ENCODE measurements at places on chromosomes 6 and 20.

- DNase-seq: no peak
Observed at GRCh38 chr6:220312-220711, 72.0 kb upstream of the DUSP22 start.

- no peak for DNase-seq
Observed at GRCh38 chr6:126880964-126881363, 237.5 kb upstream of the RSPO3 start.

DNA sequence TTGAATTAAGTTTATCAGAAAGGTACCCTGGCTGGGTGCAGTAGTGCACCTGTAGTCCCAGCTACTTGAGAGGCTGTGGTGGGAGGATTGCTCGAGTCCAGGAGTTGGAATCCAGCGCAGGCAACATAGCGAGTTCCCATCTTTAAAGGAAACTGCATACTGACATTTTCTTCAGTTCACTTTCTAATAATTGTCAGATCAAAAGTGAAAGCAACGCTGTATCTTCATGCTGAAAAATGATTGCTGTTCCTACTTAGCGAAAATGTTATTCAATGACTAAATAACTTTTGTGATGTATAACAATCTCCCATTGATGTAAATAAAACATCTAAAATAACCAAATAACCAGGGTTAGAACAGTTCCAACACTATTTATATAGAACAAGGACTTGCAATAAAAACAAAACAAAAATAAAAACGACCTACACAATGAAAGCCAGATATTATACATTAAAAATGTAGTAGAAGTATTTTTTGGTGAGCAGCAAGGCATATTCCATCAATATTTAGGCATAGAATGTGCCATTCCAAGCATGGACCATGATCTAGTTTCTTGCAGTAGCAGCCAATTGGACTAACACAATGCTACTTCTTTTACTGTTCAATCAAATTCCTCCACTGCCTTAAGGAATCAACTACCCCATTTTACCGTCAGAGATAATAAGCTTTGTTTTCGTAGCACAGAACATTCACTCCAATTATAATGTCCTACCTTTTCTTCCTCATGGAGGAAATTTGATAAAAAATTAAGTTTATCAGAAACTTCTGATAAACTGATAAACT lies 1.5 kb downstream of the LATS1 start:
- no peak for DNase-seq

GRCh38 chr6:139240161-139241010 lies 51.4 kb downstream of the TXLNB start:
- DNase-seq: no peak

DNA sequence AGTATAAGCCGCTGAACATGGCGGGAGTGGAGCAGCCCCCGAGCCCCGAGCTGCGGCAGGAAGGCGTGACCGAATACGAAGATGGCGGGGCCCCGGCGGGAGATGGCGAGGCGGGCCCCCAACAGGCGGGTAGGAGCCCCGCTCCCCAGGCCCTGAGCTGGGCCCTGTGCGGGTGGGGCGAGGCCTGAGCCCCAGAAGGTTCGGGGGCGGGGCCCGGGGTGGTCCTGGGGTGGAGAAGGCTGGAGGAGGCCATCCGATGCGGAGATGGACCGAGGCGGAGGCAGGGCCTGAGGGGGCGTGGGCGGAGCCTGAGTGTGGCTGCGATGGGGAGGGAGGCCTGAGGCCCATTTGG lies 7.1 kb downstream of the L3MBTL1 start:
- DNase-seq: no peak

GRCh38 chr20:63773571-63774241 lies 34.1 kb downstream of the SLC2A4RG start:
- no peak for DNase-seq

- DNase-seq: no peak
Observed at GRCh38 chr20:31718952-31719643, 3.6 kb downstream of the BCL2L1 start.

DNA sequence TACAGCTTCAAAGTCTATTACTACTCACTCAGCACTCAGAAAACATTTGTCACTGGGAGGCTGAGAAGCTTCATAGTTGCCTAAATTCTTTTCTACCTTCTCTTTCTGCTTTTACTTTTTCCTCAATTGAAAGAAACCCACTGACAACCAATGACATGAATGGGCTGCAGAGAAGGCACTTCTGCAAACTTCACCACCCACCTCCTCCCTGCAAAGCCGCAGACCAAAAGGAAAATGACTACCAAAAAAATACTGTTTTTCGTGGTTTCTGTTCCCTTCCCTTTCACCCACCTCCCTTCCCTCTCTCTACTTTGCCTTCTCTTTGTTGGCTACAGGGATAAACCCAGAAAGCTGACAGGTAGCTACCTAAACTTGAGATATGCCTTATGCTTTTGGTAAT lies 3.2 kb downstream of the GNAS-AS1 start:
- DNase-seq: no peak

DNA sequence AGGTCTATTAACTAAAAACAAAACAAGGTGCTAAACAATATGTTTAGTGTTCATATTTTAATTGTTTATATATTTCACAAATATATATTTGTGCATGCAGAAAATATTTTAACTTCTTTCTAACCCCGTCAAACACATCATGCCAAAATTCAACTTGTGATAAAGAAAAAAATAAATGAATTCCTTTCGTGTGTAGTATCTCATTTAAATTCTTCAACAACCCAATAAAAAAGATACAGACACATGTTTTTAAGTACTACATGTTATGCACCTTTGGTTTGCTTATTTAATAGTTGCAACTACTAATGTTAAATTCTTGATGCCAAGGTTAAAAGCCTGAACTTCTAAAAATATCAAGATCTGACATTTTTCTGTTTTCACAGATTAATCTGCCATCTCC lies 252.4 kb downstream of the ESR1 start:
- no peak for DNase-seq

DNA sequence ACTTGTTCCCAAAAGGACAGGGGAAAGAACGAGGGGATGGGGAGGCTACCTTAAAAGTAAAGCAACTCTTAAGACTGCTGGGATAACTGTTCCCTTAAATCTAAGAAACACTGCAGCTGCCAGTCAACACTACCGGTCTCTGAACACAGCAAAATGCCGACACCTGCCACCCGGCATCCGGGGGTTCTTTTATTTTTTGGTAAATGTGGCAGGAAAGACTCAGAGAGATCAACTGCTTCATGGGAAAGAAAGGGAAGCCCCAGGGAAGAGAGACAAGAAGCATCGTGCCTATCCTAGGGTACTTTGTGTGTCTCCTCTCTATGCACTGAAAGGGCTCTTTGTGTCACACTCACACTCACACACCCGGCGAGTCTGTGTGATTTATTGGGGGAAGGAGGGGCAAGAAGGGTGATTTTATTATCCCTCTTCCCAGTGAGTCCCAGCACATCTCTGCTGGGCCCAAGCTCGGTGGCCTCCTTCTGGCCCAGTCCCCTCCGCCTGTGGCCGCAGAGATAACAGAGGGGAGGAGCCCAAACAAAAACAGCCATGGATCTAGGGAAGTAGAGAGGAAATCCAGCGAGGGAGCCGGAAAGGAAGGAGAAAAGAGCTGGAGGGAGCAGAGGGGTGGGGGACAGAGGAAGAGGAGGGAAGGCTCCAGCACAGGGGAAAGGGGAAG lies 1.4 kb downstream of the FYN start:
- no peak for DNase-seq

- DNase-seq: no peak
Observed at GRCh38 chr6:135145063-135145800, 35.9 kb upstream of the MYB start.

GRCh38 chr6:159170999-159171712 lies 2.0 kb downstream of the FNDC1 start:
- DNase-seq: no peak

GRCh38 chr20:4919047-4919704 lies 82.1 kb downstream of the SLC23A2 start:
- DNase-seq: no peak

- DNase-seq: no peak
Observed at GRCh38 chr6:45684476-45684875, 306.7 kb upstream of the SUPT3H start.

DNA sequence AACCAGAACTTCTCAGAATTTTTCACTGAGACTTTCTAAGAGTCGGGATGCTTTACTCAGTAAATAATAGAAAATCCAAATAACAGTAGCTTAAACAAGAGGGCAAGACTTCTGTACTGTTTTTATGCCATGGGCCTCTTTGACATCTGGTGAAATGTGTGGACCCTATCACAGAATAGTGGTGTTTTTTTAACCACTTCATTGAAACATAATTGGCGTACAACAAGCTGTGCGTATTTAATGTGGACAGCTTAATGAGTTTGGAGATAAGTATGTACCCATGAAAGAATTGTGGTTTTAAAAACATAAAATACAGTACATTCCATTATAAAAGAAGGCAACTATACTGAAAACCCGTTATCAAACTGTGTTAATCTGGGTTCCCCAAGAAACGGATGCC lies 37.7 kb downstream of the PDRG1 start:
- no peak for DNase-seq

- no peak for DNase-seq
Observed at GRCh38 chr20:50445354-50446151, 64.6 kb upstream of the PTPN1 start.

DNA sequence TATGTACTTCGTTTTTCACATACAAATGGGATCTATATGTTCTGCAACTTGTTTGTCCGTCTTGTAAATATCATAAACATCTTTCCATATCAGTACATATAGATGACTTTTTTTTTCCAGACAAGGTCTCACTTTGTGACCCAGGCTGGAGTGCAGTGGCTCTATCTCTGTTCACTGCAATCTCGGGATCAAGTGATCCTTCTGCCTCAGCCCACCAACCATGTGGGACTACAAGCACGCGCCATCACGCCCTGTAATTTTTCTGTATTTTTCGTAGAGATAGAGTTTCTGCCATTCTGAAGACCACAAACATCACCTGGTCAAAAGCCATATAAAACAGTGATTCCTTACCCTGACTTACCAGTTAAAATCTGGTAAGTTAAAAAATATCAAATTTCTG lies 37.7 kb upstream of the SYNCRIP start:
- DNase-seq: no peak

DNA sequence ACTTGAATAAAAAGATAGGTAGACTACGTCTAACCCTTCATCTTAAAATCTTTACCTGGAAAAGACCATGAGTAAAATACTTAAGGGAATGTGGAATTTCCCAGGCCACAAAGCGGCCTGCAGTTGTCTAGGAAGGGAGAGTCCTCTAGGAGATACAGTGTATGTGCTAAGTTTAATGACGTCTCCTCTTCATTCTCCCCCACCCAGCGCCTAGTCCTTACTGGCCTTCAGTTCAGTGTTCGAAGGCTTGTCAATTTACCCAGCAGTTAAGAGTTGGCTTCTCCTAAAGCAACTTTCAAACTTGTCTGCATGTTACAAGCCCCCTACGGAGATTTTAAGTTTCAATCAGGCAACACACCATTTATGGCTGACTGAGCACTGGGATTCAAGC lies 35.2 kb downstream of the HFE start:
- DNase-seq: no peak

- DNase-seq: peak; percentile 23
Observed at GRCh38 chr6:106360989-106361430, 493 bp downstream of the CRYBG1 start.

DNA sequence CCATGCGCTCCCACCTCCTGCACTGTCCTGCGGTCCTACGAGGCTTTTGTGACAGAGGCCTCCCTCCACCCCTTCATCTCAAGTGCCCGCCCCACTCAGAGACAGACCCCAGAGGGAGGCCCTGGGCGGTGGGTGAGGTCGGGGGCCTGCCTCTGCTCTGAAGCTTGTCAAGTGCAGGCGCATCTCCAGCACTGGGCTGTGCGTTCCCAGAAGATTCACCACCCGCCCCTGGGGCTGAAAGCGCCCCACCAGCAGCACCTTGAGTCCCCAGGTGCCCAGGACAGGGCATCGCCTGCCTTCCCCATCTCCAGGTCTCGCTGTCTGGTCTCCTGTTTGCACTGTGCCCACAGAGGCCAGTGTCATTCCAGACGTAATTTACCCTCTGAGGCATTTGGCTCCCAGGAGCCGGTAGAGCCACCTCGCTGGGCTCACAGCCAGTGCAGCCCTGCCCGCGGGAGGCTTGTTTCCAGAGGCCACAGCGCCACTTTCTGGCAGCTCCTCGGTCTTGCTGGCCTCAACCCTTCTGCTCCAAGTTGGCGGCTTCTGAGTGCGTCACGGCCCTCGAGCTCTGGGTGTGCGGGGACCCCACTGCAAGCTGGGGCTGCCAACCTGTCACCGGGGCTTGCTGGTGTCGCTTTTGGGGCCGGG lies 191.1 kb downstream of the TAF4 start:
- DNase-seq: no peak

- DNase-seq: no peak
Observed at GRCh38 chr6:106138151-106138550, 52.0 kb downstream of the PRDM1 start.

GRCh38 chr6:119676230-119676629 lies 326.7 kb upstream of the MAN1A1 start:
- no peak for DNase-seq

- no peak for DNase-seq
Observed at GRCh38 chr6:116255246-116255800, 1.4 kb upstream of the TSPYL4 start.

DNA sequence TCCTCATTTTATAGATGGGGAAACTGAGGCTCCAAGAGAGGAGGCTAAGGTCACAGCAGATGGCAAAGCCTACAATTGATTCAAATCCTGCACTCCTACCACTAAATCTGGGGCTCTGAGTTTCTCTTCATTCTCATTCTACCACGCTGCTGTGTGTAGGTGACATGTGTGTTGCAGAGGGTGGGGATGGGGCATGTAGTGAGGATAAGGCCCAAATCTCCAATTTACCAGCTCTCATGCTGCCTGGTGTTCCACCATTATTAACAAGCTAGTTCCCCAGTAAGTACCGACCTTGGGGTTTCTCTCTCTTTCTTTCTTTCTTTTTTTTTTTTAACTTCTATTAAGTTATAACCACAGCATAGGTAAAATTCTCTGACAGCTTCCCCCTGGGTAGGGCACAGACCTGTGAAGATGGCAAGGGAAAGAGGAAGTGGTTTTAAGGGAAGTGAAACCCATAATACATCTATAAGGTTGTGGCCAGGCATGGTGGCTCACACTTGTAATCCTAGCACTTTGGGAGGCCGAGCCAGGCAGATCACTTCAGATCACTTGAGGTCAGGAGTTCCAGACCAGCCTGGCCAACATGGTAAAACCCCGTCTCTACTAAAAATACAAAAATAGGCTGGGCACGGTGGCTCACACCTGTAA lies 13.0 kb upstream of the MATN4 start:
- no peak for DNase-seq

- DNase-seq: peak; percentile 31
Observed at GRCh38 chr6:43608310-43608763, 20.7 kb downstream of the GTPBP2 start.

- no peak for DNase-seq
Observed at GRCh38 chr6:32436995-32437836, 2.5 kb upstream of the HLA-DRA start.

Measured in activated naive CD4-positive, alpha-beta T cell (primary cell).